ENCODE measurements at places on chromosomes 6 and 20.

- no peak for DNase-seq
Measured at GRCh38 chr6:125097186-125097585, 56.4 kb upstream of the TPD52L1 start.

DNA sequence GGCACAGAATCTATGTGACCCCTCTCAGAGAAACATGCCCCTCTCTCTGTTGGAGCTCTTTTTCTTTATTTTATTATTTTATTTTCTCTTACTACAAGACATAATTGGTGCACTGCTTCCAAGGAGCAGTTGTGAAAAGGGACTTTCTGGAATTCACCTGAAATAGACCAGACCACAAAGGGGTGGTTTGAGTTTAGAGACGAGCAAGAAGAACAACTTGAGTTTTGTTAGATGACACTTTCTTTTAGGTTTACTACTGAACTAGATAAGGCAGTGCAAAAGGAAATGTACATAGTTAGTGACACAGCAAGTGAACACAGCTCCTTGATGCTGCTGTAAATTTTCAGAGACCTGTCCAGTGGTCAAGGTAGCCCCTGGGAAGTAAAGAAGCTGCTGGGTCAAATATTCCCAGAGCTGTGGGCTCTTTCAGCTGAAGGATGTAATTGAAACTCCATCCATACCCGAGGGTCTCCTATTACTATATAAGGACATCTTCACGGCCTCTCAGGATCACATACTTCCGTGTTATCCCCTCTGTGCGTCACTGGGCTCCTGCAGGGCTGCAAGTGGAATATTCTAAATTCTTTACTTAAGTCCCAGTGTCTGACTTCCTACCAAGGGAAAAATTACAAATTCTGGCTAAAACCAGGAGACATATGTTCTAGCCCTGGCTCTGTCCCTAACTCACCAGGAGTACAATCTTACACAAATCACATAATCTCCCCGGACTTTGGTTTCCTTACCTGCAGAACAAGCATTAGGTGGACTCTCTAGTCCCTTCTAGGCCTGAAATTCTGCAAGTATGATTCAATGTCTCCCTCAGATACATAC, 69.1 kb upstream of the ADTRP start:
- DNase-seq = no peak

GRCh38 chr6:4727217-4727616, 49.0 kb upstream of the CDYL start:
- DNase-seq = no peak

GRCh38 chr6:22892452-22892851, 323.1 kb downstream of the HDGFL1 start:
- DNase-seq = no peak

DNA sequence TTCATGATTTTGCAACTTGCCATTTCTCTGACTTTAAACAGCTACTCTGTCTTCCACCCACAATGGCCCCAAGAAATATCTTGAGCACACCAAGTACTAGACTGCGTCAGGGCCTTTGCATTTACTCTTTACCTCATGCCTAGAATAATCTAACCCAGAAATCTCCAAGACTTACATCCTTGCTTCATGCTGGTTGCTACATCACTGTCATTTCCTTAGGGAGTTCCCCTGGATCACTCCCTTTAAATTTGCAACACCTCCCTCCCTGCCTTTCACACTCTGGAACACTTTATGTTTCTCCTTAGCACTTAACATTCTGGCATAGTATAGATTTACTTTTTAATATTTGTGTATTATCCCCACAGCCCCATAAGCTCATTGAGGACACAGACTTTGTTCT, 4.9 kb upstream of the ELOVL5 start:
- no peak for DNase-seq

- DNase-seq = no peak
Measured at GRCh38 chr6:116221911-116222310, 32.0 kb downstream of the TSPYL4 start.

DNA sequence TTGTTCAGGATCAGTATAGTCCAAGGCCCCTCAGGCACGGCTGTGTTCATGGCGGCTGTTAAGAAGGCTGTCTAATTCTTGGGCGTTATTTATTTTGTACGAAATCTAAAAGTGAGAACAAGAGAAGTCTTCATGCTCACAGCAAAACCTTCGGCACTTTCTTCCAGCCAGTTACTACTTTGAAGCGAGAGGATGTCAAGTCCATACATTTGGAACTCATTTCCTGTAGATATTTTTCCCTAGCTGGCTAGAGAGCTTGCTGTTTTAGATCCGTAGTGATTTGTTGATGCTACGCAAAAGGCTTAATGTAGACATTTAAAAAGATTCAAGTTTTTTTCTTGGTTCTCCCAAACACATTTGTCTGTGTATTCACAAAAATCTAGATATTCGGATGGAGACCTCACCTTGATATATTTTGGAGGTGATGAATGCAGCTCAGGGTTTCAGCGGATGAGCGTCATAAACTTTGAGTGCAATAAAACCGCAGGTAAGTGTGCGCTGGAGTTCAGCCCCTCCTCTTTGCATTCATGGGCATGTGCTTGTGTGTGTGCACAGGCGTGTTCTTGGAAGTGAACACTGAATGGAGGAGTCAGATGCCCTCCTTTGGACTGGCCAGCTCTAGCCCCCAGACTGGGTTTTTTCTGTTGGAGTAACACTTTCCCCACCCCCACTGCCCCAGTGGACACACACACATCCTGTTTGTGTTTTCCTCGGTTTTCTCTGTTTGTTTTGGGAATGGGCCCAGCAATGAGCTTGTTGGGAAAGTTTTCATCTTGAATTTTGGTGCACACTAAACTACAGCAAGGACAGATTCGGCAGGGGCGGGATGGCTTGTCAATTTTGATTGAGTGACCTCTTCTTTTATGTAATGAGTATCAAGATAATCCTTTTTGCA, 65.4 kb downstream of the IGF2R start:
- DNase-seq = no peak

DNA sequence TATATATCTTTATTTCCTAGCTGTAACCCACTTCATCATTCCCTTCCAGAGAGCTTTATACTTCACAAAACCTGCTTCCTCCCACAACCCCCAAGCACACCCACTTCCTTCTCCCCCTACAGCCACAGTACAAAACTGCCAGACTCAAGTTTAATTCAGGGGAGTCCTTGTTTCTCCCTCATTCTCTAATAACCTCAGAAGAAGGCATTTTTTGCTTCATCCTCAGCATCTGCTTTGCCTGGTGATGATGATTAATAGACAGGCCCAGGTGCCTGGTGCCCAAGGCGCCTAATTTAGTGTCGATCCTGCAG, 414.3 kb downstream of the KIF16B start:
- no peak for DNase-seq

GRCh38 chr20:13251904-13252297, 30.8 kb downstream of the ISM1 start:
- no peak for DNase-seq

DNA sequence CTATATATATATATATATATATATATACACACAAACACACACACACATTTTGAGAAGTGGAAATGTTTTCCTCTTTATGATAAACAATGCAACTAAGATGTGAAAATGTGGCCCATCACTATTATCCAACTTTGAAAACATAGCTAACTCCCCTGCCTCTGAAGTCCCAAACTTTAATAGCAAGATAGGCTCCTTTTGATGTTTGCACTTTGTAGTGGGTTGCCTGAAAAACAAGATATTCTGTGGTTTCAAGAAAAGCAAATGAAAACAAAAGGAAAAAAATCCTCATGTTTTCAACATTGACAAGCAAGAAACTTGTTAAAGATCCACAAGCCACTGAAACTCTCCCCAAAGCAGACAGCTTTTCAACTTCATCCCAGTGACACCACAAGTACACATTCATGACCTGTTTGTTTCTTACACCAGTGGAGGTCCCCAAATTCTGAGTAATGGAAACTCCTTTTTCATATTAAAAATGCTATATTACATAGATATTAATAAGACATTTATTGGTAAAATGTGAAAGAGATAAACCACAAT, 90.0 kb downstream of the IPCEF1 start:
- DNase-seq = no peak

GRCh38 chr20:10893321-10893720, 219.5 kb upstream of the JAG1 start:
- DNase-seq = no peak

- no peak for DNase-seq
Measured at GRCh38 chr6:114327074-114327473, 15.7 kb downstream of the HS3ST5 start.

GRCh38 chr6:44699082-44699481, 311.6 kb downstream of the CDC5L start:
- DNase-seq = no peak
